ENCODE measurements at places on chromosomes 3 and 15.
A peak's percentile ranks its signal among the peaks of the same experiment; 100 is the strongest.

DNA sequence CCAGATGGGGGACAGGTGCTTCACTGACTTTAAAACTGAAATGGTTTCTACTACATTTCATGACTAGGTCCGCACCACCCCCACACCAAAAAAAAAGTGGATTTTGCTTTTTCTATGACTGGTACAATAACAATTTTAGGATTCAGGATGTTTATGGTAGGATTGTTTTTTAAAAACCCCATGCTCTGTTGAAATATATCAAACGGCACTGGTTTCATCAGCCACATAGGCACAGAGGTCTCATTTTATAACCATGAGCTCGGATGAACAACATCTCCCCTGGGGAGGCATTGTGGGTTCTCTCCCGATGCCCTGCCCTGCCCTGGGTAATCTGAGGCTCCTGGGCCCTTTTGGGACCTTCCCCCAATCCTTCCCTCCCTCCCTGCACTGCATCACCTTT is 202.7 kb upstream of the KBTBD8 start:
- H3K4me1 ChIP-seq = no peaks in the 10 kb centered on the region
- no peak overlapping the region for H3K4me3 ChIP-seq
- H3K27ac ChIP-seq = no peak overlapping the region
- no peak for DNase-seq

- no peaks in the 10 kb centered on the region for H3K27me3 ChIP-seq
- no peak for DNase-seq
- no peak overlapping the region for H3K4me3 ChIP-seq
- no peak overlapping the region for H3K27ac ChIP-seq
These were observed 52.9 kb downstream of the EXOG start for GRCh38 chr3:38549082-38549481.

GRCh38 chr3:73966733-73967132 is 342.0 kb upstream of the PDZRN3 start:
- H3K36me3 ChIP-seq = no peaks in the 10 kb centered on the region
- H3K27ac ChIP-seq = no peak overlapping the region
- no peaks in the 10 kb centered on the region for H3K27me3 ChIP-seq
- DNase-seq = no peak
- H3K4me1 ChIP-seq = no peaks in the 10 kb centered on the region

- H3K27ac ChIP-seq = no peak overlapping the region
- H3K27me3 ChIP-seq = no peaks in the 10 kb centered on the region
- DNase-seq = no peak
- no peaks in the 10 kb centered on the region for H3K4me1 ChIP-seq
- no peaks in the 10 kb centered on the region for H3K36me3 ChIP-seq
These were observed 34.6 kb upstream of the AEN start for GRCh38 chr15:88586401-88587162.

- H3K27ac ChIP-seq = no peak overlapping the region
- H3K27me3 ChIP-seq = no peaks in the 10 kb centered on the region
- DNase-seq = no peak
- H3K36me3 ChIP-seq = peaks cover 27% of the 10 kb centered on the region
- H3K4me1 ChIP-seq = no peaks in the 10 kb centered on the region
These were observed 36.8 kb downstream of the CHAC1 start for GRCh38 chr15:40990080-40990479.

- no peak overlapping the region for H3K27ac ChIP-seq
- no peaks in the 10 kb centered on the region for H3K27me3 ChIP-seq
- DNase-seq = no peak
- H3K4me1 ChIP-seq = no peaks in the 10 kb centered on the region
- no peaks in the 10 kb centered on the region for H3K36me3 ChIP-seq
These were observed 44.3 kb downstream of the CD200R1L start for GRCh38 chr3:112802338-112802737.

- H3K36me3 ChIP-seq = no peaks in the 10 kb centered on the region
- peaks cover 21% of the 10 kb centered on the region for H3K4me1 ChIP-seq
- no peak overlapping the region for H3K27ac ChIP-seq
- H3K27me3 ChIP-seq = no peaks in the 10 kb centered on the region
These were observed 139.4 kb downstream of the RPLP1 start for GRCh38 chr15:69591905-69592508.

DNA sequence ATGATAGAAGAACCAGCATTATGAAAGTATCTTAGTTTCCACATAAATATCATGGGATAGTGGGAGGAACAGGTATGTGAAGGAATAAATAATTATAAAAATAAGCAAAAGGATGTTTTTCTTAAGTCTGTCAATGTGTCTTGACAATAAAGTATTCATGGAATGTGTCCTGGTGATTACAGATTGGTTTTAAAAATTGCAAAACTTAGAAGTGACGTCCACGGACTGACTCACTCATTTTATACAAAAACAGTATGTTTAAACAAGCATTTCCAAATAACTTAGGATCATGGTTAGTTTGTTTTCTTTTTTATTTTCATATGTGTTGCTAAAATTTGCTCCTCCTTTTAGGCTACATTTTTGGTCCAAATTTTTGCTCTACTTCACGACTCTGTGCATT is 687.0 kb upstream of the NECTIN3 start:
- H3K27me3 ChIP-seq = no peaks in the 10 kb centered on the region
- H3K36me3 ChIP-seq = no peaks in the 10 kb centered on the region
- H3K4me1 ChIP-seq = no peaks in the 10 kb centered on the region
- no peak for DNase-seq

- peaks cover 46% of the 10 kb centered on the region for H3K36me3 ChIP-seq
- DNase-seq = no peak
- no peak overlapping the region for H3K27ac ChIP-seq
- no peaks in the 10 kb centered on the region for H3K4me1 ChIP-seq
- no peak overlapping the region for H3K4me3 ChIP-seq
- H3K27me3 ChIP-seq = no peaks in the 10 kb centered on the region
These were observed 4.8 kb upstream of the HCLS1 start for GRCh38 chr3:121665488-121665887.

- DNase-seq = no peak
- no peak overlapping the region for H3K27ac ChIP-seq
- no peaks in the 10 kb centered on the region for H3K27me3 ChIP-seq
- H3K4me3 ChIP-seq = no peak overlapping the region
- H3K4me1 ChIP-seq = no peaks in the 10 kb centered on the region
These were observed 10.5 kb upstream of the ANO10 start for GRCh38 chr3:43632269-43632733.

DNA sequence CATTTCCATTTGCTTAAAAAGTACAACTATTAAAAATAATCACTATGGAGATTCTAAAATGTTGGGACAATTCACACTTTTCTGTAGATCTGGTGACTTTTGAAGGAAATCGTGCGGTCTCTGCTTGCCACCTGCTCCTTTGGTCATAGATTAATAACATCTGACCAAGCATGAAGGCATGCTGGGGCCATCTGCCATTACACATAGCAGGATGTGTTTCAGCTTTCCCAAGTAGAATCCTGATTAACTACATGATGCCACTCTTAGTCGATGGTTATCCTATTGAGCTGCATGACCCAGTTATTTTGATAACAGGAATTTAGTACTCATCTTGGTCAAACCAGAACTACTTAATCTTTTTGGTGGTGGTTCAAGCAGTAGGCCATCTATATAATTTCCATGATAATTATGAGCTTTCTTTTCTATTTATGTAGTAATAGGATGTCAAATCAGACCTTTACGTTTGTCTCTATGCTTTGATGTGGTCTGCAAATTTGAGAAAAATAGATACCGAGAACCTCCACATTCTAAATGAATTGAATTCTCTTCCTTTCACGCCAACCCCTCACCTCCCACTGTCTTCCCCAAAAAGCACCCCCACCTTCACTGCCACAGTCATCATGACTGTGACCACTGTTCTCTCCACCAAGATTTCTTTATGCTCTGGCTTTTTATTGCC is 158.1 kb downstream of the DIPK2A start:
- no peaks in the 10 kb centered on the region for H3K4me1 ChIP-seq
- H3K36me3 ChIP-seq = no peaks in the 10 kb centered on the region
- no peak for DNase-seq
- H3K27ac ChIP-seq = no peak overlapping the region
- no peak overlapping the region for H3K4me3 ChIP-seq
- no peaks in the 10 kb centered on the region for H3K27me3 ChIP-seq

DNA sequence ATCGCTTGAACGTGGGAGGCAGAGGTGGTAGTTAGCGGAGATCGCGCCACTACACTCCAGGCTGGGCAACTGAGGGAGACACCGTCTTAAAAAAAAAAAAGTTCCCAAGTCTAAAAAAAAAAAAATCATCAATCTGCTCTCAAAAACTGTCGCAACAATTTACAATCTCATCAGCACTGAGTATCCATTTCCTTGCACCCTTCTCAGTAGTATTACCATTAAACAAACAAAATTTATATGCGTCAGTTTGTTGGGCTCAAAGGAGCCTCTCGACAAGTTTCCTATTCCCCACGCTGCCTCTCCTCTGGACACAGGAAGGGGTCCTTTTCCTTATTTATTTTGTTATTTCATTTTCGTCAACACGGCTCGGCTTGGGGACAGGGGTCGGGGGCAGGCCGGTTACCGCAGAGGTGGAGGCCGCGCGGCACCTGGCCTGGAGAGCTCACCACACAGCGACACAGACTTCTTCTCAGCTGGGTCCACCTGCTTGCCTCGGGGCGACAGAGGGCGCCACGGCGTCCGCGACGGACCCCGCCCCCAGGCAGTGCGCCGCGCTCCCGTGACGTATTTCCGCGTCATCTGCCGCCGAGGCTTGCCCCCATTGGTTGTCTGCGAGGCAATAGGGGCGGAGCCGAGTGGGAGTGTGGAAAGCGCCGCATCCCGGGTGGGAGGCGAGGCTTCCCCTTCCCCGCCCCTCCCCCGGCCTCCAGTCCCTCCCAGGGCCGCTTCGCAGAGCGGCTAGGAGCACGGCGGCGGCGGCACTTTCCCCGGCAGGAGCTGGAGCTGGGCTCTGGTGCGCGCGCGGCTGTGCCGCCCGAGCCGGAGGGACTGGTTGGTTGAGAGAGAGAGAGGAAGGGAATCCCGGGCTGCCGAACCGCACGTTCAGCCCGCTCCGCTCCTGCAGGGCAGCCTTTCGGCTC is at the start of gene MAP2K1:
Gene MAP2K1 (plus strand): TSS at position 709 of the 920 bp plus-strand sequence. CDS start 436 bp downstream, outside the sequence.
- H3K27ac ChIP-seq = peak within 1 kb of the TSS; percentile 94
- no peaks in the 10 kb centered on the region for H3K27me3 ChIP-seq
- peaks cover 22% of the 10 kb centered on the region for H3K4me1 ChIP-seq
- H3K36me3 ChIP-seq = no peaks in the 10 kb centered on the region
- peak; percentile 99 for DNase-seq
- peak within 1 kb of the TSS; percentile 88 for H3K4me3 ChIP-seq

- H3K27me3 ChIP-seq = no peaks in the 10 kb centered on the region
- no peaks in the 10 kb centered on the region for H3K36me3 ChIP-seq
- no peak overlapping the region for H3K4me3 ChIP-seq
These were observed 5.2 kb upstream of the QRICH1 start for GRCh38 chr3:49098910-49099630.

- no peak overlapping the region for H3K27ac ChIP-seq
- no peaks in the 10 kb centered on the region for H3K27me3 ChIP-seq
- H3K4me3 ChIP-seq = no peak overlapping the region
- H3K36me3 ChIP-seq = no peaks in the 10 kb centered on the region
These were observed 49.6 kb downstream of the SHQ1 start for GRCh38 chr3:72798552-72799195.

- H3K4me1 ChIP-seq = no peaks in the 10 kb centered on the region
- no peaks in the 10 kb centered on the region for H3K27me3 ChIP-seq
- H3K27ac ChIP-seq = no peak overlapping the region
- H3K36me3 ChIP-seq = no peaks in the 10 kb centered on the region
These were observed 19.6 kb downstream of the HSPBAP1 start for GRCh38 chr3:122773944-122774509.

GRCh38 chr3:115254492-115255196 is 107.6 kb upstream of the ZBTB20 start:
- no peak overlapping the region for H3K4me3 ChIP-seq
- H3K27me3 ChIP-seq = no peaks in the 10 kb centered on the region
- no peak overlapping the region for H3K27ac ChIP-seq
- peak; percentile 20 for DNase-seq

DNA sequence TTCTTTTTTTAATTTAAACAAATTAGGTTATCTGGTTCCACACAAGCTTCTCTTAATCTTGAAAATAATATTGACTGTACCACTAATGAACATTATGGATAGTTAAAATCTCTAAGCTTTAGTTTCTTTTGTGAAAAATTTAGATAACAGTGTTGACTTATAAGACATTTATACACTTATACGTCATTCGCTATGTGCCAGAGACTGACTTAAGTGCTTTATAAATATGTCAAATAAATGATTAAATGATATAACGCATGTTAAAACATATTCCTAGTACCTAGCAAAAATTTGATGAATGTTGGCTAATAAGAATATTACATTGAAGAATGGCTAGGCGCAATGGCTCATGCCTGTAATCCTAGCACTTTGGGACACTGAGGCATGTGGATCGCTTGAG is 96.3 kb downstream of the PCCB start:
- H3K27ac ChIP-seq = no peak overlapping the region
- no peaks in the 10 kb centered on the region for H3K36me3 ChIP-seq
- no peak for DNase-seq
- no peak overlapping the region for H3K4me3 ChIP-seq

- no peak overlapping the region for H3K4me3 ChIP-seq
- no peak for DNase-seq
- H3K27ac ChIP-seq = no peak overlapping the region
- H3K36me3 ChIP-seq = no peaks in the 10 kb centered on the region
- no peaks in the 10 kb centered on the region for H3K27me3 ChIP-seq
These were observed 77.1 kb downstream of the SPSB4 start for GRCh38 chr3:141128126-141128777.

DNA sequence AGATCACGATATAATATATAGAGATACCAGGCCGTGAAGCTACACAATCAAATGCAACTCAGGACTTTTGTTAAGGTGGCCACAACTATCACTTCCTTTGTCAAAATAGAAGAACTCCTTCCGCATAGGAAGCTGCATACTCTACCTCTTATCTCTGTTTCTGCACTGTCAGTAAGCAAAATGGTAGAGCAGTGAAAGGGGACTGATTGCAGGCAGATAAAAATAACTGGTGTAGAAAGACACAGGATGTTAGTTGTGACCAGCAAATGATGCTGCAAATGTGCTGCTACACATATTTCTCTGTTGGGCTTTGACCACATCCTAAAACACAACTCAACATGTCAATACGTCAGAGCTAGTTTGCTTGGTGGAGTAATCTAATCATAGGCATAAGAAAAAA is 16.3 kb upstream of the TRAT1 start:
- H3K4me3 ChIP-seq = no peak overlapping the region
- no peak for DNase-seq

DNA sequence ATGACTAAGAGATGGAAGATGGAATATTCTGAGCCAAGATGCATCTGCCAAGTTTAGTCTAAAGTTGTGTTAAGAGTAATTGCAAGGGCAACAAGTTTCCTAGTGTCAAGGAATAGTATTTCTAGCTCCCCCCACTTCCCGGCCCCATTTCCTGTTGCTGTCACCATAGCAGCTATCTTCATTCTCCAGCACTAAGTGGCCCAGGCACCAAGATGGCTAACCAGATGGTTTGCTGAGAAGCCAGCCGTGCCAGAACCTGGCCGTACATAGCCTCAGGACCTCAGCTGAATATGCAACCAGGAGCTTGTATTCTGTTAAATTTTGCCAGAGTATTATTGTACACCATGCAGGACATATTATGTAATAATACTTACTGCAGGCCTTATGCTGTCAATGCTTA is 108.8 kb upstream of the UMPS start:
- no peaks in the 10 kb centered on the region for H3K36me3 ChIP-seq
- H3K4me3 ChIP-seq = no peak overlapping the region
- no peak for DNase-seq
- no peak overlapping the region for H3K27ac ChIP-seq
- no peaks in the 10 kb centered on the region for H3K4me1 ChIP-seq

- no peak overlapping the region for H3K4me3 ChIP-seq
- no peak for DNase-seq
- H3K36me3 ChIP-seq = no peaks in the 10 kb centered on the region
- H3K27ac ChIP-seq = no peak overlapping the region
- H3K4me1 ChIP-seq = no peaks in the 10 kb centered on the region
- no peaks in the 10 kb centered on the region for H3K27me3 ChIP-seq
These were observed 51.7 kb upstream of the SMAD3 start for GRCh38 chr15:67013696-67014095.

Measured in right lobe of liver (tissue), 6 donors.